ENCODE measurements at places on chromosomes 5 and 9.

DNA sequence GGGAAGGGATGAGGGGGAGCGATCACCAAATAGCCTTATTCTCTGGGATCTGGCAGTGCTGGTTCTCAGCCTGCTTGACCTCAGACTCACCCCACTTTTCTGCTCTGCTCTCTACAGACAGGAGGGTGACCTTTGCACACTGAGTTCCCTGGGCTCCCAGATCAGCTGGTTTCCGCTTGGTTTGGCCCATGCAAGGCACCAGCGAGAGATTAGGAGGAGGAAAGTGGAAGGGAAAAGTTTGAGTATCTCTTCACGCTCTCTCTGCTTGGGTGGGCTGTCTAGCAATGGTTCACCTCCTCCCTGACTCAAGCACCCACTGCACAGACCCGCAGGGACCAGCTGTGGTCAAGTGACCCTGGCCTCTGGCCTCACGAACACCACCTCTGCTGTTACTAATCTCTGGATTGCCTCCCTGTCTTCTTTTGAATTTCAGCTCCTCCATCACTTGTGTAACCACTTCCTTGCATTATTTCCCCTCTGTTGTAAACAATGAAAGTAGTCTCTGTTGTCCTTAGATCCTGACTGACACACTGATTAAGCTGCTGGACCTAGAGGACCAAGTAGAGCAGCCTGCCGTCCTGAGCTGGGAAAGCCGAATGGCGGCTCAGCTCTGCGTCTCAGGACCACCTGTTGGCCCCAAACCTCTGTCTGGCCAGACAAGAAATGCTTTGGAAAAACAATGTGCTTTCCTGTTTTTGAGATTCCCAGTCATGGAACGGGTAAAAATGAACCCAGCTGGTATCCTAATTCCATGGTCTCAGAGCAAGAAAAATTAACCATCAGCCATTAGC is 186.6 kb downstream of the CRB2 start:
- DNase-seq, result no peak

GRCh38 chr9:26643826-26644225 is 248.8 kb downstream of the CAAP1 start:
- DNase-seq, result no peak

DNA sequence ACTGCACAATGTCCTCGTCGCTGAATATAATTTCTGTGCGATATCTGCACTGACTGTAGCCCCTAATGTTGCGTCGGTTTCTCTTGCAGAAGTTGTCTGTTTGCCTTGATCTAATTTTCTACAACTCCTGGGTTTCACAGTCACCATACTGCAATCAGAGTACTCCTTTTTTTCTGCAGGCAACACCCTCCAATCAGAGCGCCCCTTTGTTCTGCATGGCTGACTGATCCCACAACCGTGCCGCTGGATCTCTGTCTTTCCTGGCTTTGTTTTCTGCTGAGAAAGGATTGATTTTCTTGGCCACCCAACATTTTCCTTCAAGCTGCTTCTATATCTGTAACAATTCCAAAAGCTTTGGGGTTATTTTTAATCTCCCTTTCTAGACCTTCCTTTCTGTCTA is 182.2 kb upstream of the SMARCA2 start:
- no peak for DNase-seq

GRCh38 chr9:34492051-34492450 is 30.7 kb downstream of the ENHO start:
- no peak for DNase-seq
